Sigmoid colon (tissue), 7 donors: ENCODE measurements at places on chromosomes 3 and 15.

DNA sequence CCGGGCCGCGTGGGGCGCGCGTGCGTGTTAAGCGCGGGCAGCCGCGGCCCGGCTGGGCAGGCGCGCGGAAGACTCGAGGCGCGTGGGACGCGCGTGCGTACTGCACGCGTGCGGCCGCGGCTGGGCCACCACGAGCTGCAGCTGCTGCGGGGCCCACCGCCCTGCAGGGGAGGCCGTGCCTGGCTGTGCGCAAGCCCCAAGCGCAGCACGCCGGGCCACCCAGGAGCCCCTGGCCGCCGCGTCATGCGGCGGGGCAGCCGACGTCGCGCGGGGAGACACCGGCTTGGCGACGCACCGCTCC, 590 bp upstream of the TRIM71 start:
- no peak for DNase-seq

GRCh38 chr15:82020625-82021394, 25.0 kb downstream of the MEX3B start:
- no peak for DNase-seq

- DNase-seq: no peak
Measured at GRCh38 chr3:124510290-124510689, 220.0 kb upstream of the UMPS start.

DNA sequence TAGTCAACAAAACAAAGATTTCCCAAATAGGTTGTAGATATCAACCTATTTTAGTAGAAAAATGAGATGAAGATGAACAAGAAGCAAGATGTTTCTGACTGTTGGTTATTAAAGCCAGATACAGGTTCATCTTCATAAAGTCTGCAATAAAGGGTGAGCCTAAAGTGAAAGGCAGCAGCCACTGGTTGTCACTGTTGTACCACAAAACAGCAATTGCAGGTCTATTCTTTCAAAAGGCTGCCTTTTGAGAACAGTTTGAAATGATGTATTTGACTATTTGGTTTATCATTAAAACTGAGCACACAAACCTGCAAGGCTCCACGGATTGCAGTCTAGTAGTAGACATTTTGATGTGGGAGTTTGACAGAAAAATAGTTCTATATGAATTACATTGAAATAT, 543.4 kb downstream of the GBE1 start:
- no peak for DNase-seq

DNA sequence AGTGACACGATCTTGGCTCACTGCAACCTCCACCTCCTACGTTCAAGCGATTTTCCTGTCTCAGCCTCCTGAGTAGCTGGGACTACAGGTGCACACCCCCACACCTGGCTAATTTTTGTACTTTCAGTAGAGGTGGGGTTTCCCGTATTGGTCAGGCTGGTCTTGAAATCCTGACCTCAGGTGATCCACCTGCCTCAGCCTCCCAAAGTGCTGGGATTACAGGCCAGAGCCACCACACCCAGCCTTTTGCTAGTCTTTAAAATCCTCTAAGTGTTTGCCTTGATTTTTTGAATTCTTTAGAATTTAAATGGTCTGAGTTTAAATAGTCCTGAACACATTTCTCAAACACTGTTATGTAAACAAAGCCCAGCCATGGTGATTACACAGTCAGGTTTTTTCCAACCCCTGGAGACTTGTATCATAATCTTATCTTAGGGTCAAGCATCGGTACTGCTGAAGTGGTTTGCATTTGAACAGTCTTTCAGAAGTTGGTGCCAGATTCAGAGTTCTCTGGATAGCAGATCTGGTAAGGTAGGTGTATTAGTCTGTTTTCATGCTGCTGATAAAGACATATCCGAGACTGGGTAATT, 28.2 kb upstream of the PIAS1 start:
- no peak for DNase-seq

GRCh38 chr3:183827809-183828537, 2.6 kb upstream of the MAP6D1 start:
- no peak for DNase-seq

DNA sequence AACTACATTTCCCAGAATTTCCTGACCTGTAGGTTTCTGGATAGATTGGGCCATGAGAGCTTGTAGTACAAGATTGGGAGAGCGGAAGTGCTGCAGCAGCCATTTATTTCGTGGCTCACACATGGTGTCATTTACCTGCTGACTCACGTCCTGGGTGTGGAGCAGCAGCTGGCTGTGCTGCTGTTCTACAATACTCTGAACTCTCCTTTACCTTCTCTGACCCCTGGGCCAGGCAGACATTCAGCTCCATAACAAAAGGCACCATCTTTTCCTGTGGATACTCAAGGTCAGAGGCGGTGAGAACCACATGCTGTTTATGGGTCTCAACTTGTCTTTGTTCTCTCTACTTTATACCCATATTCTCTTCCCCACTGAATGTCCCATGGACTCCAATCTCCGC, 490.2 kb downstream of the IGSF11 start:
- DNase-seq: no peak
